ENCODE measurements at places on chromosomes 7 and 10.

- no peak for DNase-seq
Observed at GRCh38 chr10:3750006-3750816, 34.8 kb downstream of the KLF6 start.

- DNase-seq = no peak
Observed at GRCh38 chr10:48951707-48952106, 12.1 kb upstream of the LRRC18 start.

- DNase-seq = no peak
Observed at GRCh38 chr7:70997261-70997660, 134.7 kb upstream of the GALNT17 start.

GRCh38 chr7:15765753-15766152 is 79.3 kb upstream of the MEOX2 start:
- no peak for DNase-seq

DNA sequence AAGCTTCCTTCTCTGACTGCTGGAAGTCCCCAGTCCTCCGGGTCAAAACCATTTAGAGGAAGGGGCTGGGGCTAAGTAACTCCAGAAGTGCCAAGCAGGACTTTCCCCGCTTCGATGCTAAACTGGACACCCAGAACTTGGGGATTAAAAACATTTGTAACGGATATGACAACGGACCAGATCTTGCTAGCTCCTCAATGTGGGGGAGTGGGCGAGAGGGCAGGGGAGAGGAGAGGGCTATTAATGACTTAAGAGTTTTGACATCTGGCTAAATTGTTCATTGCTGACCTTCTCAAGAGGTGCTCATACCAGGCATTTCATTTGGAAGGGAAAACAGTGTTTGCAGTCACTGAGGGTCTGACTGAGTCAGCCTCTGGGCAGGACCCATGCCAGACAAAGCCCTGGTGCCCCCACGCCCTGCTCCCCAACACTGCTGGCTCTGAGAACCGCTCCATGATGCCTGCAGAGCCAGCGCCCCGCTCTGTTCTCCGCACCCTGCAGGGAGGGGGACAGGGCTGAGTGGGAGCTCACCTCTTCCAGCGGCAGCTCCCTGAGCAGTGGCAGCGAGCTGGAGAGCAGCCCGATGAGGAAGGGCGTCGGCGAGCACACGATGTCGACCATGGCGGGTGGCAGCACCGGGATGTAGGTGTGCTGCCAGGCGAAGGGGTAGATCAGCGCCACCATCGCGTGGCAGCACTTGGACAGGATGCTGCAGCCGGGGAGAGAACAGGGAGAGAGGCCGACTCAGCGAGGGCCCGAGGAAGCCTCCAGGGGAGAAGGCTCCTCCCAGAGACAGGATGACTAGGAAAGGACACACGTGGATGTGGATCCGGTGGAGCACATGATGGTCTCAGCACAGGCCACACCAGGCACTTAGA is 47.7 kb upstream of the MKRN1 start:
- no peak for DNase-seq

DNA sequence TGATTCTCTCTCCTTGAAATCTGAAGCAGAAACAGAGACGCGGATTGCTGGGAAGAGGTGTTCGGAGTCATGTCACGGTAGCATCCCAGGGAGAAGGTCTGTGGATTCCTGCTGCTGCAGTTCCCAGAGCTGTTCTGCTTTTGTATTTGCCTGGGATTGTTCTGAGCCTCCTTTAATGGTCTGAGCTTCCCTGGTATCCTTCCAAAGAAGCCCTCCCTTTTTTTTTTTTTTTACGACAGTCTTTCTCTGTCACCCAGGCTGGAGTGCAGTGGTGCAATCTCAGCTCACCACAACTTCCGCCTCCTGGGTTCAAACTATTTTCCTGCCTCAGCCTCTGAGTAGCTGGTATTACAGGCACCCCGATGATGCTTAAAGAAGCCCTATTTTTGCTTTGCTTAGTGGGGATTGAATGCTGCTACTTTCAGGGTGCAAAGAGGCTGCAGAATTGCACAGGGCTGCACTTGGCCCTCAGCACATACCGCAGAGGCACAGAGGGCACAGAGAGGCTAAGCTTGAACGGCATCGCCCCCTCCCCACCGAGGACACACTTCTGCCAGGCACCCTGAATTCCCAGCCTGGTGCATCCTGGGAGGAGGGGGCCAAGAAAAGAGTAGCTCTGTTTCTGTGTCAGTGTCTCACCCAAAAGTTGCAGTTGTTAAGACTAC is 208.6 kb upstream of the GALNT17 start:
- DNase-seq = no peak

- DNase-seq = no peak
Observed at GRCh38 chr7:98617051-98617959, at the start of gene NPTX2. Gene NPTX2 (plus strand): TSS chr7:98617285. CDS start chr7:98617462, 177 bp downstream.

DNA sequence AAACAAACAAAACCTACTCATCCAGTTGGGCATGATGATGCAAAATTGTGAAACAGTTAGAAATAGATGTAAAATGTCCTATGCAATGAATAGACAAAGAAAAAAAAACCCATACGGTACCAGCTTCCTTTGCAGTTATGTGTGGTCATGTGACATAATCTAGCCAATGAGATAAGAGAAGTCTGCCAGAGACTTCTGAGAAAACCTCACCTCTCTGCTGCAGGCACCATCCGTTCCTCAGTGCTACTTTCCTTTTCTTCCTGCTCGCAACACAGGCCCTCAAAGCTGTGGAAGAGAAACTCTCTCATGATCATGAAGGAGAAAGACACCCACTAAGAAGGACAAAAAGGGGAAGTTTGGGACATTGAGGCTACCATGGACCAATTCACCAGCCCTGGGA is 76.8 kb upstream of the CARD11 start:
- no peak for DNase-seq

GRCh38 chr7:108770981-108771745 is 201.5 kb downstream of the DNAJB9 start:
- no peak for DNase-seq

GRCh38 chr10:89162596-89162995 is 44.5 kb downstream of the CH25H start:
- no peak for DNase-seq

- DNase-seq = peak; percentile 39
Observed at GRCh38 chr7:94436018-94436604, 41.4 kb downstream of the COL1A2 start.

DNA sequence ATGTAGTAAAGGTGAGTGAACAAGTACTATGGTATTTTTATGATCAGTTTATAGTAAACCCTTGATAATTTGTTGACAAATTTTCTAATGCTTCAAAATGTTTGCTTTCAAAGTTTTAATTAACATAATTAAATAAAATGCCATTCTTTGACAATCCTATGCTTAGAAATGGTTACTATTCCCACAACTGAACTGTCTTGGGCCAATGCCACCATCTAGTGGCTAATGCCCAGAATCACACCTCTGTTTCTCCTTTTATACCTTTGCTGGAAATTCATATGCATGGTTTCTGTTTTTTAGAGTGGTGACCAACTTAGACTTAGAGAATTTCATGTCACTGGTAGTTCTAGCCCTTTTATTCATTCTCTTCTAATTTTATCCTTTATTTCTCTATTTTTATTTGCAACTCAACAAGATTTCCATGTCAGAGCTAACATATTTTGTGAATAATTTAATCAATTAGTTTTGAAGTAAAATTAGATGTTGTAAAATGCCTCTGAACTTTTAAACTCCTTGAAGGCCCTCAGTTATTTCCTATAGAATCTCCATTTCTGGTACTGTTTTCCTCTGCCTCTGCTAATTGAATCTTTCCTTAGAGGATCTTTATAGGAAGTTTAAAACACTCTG is 31.1 kb downstream of the PCGF5 start:
- peak; percentile 42 for DNase-seq

GRCh38 chr7:88106434-88106833 is 113.4 kb downstream of the SRI start:
- no peak for DNase-seq

- DNase-seq = no peak
Observed at GRCh38 chr7:132149436-132150304, 426.6 kb downstream of the PLXNA4 start.

GRCh38 chr7:20482071-20482470 is 133.4 kb upstream of the ABCB5 start:
- DNase-seq = no peak

- DNase-seq = no peak
Observed at GRCh38 chr7:155460926-155461613, 3.1 kb downstream of the EN2 start.

DNA sequence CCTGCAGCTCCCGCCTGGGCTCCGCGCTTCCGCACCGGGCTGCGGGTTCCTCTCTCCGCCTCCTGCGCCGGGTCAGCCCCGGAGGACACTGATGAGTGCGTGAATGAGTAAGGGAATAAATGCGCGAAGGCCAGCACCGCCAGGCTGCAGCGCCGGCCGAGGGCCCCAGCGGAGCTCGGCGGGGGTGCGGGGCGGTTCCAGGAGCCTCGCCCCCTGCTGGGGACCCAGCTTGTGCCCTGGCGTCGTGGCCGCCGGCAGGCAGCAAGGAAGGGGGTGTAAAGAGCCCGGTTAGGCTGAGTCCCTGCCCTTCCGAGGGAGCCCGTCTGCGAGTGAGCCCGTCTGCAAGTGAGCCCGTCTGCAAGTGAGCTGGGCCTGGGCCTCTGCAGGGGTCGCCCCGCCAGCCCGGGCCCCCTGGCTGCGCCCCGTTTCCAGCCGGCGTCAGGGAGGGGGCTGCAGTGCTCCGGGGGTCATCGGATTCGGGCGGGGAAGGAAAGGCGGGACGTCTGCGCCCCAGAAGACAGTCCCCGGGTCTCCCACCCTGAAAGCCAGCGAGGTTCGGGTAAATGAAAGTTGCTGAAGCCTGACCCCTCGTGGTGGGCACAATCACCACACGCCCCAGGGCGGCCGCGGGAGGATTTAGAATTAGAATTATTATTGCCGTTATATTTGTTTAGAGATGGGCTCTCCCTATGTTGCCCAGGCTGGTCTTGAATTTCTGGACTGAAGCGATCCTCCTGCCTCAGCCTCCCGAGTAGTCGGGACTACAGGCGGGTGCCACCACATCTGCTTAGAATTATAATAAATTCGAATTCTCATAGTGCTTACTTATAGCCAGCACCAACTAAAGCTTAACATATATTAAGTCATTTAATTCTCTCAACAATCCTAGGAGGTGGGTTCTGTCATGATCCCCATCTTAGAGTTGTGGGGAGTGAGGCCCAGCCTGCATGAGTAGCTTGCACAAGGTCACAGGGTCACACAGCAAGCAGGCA is 8.6 kb upstream of the CRYGN start:
- peak; percentile 79 for DNase-seq

DNA sequence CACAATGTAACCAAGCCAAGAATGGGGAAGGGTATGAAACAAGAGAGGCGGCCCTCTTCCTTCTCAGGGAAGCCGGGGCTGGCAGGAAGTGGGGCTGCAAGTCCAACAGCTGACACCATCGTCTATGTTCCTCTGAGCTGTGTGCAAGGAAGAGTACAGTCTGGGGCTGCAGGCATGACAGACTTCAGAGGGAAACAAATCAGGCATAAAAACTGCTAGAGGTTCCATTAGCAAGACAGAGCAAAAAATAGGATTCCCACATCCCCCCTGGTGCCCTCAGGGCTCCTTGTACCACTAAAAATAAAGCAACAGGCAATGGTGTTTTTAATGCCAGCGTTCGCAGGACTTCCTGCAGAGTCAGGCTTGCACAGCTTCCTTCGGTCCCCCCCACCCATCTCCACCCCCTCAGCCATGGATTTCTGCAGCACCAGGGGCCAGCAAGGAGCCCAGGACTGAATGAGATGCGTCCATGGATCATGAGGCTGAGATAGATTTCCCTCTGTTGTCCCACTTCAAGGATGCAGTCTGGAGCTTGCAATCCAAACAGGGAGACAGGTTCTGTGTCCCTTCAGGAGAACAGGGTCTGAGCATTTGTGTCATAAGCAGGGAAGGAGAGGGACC is 34.6 kb downstream of the KCNMA1 start:
- no peak for DNase-seq

DNA sequence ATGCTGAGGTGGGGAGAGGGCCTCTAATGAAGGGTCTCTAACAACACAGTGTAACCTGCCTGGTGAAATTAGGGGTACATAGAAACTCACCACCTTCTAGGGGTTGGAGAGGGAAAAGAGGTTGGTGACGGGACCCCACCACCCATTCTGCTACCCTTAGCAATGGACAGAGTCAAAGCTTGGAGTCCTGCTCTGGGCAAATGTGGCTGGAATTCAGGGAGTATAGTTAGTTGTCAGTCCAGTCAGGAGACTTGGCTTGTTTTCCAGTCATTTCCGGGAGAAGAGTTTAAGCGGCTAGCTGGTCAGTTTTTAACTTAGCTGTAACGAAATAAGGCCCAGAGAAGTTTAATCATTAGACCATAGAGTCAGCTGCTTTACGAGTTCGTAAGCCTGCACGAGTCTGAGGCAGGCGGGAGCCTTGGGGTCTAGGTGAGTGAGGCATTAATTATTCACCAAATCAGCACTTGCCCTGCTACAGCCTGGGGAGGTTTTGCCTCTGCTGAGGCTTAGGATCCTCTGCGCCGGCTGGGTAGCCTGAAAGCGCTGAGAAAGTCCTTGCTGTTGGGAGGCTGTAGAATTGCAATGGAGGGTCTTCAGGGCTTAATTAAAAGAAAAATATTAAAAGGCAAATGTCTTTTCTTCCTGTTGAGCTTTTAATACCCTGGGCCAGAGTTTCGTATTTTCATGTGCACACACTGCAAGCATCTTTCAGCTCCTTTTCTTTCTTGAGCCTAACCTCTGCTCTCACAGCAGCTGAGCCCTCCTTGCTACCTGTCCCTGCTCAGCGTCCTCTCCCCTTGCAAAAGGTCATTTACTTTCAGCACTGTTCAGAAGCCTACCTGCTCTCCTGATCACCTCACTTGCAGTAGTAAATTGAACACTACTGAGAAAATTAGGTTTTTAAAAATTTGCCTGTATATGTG is 1.5 kb upstream of the LAMB1 start:
- DNase-seq = no peak

GRCh38 chr10:2251631-2252030 is 514.3 kb upstream of the ADARB2 start:
- DNase-seq = no peak

DNA sequence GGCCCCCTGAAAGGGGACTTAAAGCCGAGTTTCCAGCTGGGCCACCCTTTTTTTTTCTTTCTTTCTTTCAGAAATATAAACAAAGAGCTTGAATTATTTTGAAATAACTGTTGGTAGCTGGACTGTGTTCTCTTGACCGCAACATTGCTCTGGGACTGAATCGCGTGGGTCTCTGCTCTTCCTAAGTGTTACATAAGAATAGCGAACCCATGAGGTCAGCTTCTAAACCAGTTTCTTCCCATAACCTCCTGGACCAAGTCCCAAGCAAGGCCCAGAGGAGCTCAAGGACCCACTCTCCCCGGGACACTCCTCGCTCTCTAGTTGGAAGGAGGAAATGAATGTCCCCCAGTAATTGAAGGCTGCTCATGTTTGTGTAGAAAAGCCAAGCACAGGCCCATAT is 91.1 kb downstream of the CXCL12 start:
- DNase-seq = no peak

DNA sequence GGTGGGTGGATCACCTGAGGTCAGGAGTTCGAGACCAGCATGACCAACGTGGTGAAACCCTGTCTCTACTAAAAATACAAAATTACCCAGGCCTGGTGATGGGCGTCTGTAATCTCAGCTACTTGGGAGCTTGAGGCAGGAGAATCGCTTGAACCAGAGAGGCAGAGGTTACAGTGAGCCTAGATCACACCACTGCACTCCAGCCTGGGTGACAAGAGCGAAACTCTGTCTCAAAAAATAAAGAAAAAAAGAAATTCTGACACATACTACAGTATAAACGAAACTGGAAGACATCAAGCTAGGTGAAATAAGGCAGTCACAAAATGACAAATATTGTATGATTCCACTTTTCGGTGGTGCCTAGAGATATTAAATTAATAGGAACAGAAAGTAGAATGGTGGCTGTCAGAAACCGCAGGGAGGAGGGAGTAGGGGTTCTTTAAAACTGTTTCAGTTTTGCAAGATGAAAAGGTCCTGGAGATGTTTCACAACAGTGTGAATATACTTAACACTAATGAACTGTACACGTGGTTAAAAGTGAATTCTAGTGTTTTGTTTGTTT is 23.2 kb downstream of the PILRA start:
- DNase-seq = peak; percentile 62

- no peak for DNase-seq
Observed at GRCh38 chr7:40579401-40579800, 444.6 kb downstream of the SUGCT start.

Data from activated naive CD4-positive, alpha-beta T cell treated with anti-CD3 and anti-CD28 coated beads, Interleukin-2, amount 50 U/mL, for 16 hours (primary cell).